ENCODE measurements at places on chromosomes 2 and 18.

DNA sequence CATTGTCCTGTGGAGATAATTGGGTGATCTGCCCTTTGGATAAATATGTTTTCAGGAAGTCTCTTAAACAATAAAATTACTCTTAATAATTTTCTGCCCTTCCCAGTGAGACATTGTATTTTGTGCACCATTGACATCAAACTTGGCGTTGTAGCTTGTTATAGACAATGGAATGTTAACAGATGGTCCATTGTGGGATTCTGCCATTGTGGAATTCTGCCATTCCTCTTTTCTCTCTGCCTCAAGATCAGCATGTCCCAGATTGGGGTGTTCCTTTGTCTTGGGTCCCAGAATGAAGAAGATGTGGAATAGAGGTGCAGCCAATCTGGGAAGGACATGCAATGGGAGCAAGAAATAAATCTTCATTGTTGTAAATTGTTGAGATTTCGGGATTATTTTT, 15.1 kb upstream of the LDAH start:
- DNase-seq: no peak

DNA sequence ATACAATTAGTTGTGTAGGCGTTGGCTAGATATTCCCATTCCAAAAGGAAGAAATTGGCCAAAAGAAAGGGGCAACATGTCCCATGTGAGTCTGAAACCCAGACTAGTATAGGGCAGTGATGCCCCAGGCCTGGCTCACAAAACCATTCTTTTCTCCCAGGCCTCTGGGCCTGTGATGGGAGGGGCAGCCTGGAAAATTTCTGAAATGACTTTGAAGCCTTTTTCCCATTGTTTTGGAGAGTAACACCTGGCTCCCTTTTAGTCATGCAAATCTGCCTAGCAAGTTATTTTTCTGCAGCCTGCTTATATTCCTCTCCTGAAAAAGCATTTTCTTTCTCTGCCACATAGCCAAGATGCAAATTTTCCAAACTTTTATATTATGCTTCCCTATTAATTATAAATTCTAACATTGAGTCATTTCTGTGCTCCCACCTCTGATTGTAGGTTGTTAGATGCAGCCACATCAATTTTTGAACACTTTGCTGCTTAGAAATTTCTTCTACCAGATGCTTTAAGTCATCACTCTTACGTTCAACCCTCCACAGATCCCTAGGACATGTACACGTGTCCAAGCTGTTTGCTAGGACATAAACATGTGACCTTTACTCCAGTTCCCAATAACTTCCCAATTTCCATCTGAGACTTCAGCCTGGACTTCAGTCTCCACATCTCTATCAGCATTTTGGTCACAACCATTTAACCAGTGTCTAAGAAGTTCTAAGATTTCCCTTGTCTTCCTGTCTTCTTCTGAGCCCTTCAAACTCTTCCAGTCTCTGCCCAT, 76.1 kb upstream of the MC4R start:
- no peak for DNase-seq

DNA sequence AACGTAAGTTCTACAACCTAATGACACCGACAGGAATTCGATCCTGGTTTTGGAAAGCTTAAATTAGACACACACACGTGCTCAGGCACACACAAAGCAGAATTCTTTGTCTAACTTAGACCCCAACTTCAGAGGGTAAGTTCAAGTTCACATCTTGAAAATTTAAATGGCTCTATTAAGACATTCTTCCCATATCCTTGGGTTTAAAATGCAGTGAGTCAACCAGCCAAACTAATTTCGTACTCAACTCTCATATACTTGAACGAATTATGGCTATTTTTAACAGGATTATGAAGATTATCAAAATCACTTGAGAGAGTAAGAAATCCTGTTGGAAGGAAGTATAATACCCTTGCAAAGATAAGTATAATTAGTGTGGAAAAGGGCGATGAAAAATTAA, 53.2 kb upstream of the ARL4C start:
- DNase-seq: no peak

- no peak for DNase-seq
Measured at GRCh38 chr2:2645162-2645855, 314.2 kb upstream of the MYT1L start.

DNA sequence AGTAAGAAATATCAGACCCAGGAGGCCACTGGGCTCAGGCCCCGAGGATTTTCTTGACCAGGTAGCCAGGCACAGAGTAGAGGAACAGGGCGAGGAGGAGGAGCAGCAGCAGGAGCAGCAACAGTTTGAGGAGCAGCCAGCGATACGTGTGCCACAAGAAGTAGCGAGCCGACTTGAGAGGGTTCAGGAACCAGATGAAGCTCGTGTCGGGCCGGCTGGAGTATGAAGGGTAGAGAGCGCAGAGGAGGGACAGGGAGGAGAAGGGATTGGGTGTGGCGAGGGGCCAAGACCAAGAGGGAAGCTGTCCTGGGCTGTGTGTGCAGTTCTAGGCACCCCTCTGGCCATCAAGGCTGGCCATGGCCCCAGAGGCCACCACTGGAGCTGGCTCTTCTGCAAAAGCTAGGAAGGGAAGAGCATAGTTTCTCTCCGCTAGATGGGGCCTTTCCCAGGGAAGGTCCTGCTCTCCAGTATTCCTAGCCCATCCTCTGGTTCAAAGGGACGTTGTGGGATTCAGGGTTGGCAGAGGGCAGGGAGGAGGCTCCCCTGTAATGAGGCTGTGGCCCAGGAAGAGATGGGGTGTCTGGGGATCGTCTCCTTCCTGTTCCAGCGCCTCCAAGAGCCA, 17.8 kb downstream of the OTOF start:
- DNase-seq: no peak

DNA sequence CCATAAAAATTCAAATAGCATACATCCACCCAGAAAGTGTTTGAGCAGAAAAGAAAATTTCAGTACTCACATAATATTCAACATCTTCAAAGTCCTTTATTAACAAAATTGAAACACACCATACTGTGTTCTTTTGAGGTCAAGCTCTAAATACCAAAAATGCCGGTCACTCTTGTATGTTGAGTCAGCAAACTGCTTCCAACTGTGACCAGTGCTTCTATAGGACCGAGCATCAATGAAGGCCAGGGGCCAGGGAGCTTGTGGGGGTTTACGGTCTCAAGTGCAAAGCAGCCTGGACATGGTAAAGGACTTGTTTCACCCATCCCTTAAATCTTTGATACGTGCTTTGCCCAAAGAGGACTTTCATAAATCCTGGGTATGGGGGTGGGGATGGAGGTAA, 112.7 kb upstream of the REV1 start:
- DNase-seq: peak; percentile 31

DNA sequence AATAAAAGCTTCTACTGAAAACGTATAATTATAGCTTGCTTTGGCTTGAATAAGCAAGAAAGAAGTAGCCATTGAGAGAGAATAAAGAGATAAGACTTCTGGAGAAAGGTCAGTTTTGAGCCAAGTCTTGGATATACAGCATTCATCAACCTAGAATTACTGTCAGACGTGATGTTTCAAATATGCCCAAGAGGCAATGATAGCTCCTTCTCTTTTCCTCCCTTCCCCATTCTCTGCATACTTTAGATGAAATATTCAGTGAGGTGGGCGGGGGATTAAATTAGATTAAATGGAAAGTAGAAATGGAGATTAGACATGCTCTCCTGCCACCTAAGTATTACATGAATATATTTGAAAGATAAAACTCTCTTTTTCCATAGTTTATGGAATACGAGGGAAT, 8.7 kb downstream of the ANTXR1 start:
- DNase-seq: no peak

- DNase-seq: no peak
Measured at GRCh38 chr2:168087401-168087800, 160.0 kb downstream of the STK39 start.

DNA sequence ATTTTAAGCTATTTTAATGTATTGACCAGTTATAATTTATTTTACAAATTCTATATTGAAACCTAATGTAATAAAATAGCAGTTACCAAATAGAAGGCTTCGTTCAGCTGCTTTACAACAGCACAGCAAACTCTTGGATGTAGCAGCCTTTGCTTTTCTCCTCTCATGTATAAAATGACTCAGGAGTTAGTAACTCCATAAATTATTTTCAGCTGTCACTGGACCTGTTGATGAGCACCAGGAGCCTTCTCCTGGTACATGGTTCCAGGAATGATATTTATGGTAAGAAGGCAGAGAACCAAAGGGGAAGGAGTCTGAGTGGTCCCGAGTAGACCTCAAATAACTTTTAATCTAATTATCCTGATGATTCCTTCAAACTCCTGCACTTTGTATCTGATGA, 256.4 kb upstream of the NETO1 start:
- DNase-seq: peak; percentile 12

GRCh38 chr2:144548532-144549191, 28.7 kb upstream of the ZEB2 start:
- no peak for DNase-seq

DNA sequence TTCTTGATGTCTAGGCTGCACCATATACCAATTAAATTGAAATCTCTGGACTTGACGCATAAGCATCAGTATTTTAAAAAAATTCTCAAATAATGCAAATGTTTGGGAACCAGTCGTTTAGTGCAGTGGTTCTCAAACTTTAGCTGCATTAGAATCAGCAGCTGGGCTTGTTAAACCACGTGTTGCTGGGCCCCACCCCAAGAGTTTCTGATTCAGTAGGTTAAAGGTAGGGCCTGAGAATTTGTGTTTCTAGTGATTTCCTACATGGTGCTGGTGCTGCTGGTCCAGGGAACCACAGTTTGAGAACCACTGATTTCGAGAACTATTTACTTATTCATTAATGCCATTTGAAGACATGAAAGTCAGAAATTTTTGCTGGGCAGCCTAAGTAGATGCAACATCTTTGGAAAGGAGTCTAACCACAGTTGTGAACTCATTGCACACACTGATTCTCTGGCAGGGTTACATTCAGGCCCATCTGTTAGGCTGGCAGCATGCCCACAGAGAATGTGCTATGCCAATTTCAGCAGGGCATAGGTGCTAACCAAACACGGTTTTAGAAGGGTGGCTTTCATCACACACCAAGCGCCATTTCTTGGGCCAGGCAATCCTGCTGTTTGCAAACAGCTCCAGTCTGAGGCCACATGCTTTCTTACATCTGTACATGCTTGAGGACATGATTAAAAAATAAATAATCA, 26.4 kb upstream of the ATP5MC3 start:
- no peak for DNase-seq

GRCh38 chr2:66772618-66773017, 337.7 kb downstream of the MEIS1 start:
- no peak for DNase-seq

DNA sequence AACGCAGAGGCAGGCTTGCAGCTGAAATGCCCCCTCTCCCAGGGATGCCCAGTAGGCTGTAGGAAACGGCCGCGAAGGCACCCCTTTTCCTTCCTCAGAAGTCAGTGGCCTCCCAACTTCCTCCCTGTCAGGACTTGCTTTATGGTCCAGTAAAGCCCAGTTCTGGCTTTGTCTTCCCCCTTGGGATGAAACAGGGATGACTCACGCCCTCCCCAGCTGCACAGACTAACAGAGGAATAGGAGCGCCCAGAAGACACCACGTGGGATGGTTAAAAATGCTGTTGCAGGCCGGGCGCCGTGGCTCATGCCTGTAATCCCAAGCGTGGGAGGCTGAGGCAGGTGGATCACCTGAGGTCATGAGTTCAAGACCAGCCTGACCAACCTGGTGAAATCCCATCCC, 6.9 kb downstream of the CREG2 start:
- DNase-seq: no peak

GRCh38 chr2:37706334-37707183, 35.1 kb upstream of the CDC42EP3 start:
- no peak for DNase-seq

- no peak for DNase-seq
Measured at GRCh38 chr2:45284621-45284995, 275.4 kb upstream of the SIX2 start.

DNA sequence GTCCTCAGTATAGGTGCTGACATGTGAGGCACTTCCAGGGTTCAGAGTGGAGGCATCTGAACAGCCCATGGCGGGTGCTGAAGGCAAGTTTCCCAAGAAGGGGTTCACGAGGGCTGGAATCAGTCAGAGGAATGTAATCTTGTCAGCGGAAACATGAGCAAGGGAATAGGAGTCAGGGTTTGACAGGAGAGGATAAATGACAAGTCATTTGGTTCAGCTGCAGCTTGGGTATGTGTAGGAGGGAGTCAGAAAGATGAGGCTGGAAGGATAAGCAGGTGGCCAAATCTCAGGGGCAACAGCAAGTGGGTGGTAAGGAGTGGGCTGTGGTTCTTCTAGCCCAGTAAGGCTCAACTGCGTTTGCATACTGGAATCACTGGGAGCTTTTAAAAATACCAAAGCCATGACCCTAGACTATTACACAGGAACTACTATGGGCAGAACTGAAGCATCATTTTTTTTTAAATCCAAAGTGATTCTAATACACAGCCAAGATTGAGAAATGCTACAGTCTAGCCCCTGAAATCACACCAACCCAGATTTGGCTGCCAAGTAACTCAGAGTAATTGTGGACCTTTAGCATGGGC, 41.8 kb upstream of the NAB1 start:
- DNase-seq: no peak

DNA sequence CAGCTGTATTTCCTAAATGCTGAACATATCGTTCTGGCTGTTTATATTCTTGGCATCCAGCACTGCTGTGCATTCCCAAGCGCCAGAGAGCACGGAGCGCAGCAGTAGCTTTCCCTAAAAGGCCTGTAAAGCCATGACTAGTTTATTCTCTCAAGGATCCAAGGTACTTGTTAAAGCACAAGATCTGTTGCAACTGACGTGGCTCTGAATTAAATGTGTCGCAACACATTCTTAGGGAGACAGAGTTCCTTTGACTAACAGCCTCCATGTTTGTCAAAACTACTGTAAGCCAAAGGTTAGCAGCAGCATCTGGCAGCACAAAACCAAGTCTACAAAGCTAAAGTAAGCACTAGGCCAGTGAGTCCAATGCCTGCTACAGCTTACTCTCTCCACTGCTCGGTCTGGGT, 188.6 kb upstream of the FN1 start:
- DNase-seq: peak; percentile 95

DNA sequence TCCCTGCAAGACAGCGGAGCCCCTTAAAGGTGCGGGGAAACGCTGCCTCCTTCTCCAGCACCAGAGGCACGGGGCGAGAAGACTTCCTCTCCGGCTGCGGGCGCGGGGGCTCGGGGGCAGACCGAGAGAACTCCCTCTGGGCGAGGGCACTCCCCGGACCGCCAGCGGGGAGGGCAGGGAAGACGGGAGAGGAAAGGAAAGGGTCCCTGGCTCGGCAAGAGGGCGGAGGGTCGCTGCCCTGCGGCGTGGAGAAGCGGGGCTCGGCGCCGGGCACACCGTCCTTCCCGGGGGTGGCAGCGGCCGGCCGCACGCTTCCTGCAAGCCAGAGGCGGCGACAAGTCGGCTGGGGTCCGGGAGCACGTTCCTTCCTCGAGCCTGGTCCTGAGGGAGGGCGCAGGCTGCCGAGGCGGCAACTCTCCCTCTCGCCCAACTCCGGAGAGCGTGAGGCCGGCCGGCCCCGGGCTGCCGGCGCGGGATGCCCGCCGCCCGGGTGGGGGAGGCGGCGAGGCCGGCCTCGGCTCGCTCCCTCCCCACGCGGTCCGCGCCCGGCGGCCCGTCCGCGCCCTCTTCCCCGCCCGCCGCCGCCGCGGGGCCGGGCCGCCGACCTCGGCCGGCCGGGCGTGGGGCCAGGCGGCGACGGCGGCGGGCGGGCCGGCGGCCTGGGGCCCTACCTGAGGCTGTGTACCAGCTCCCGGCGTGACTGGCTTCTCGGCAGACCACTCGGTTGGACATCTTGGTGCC, 1.1 kb downstream of the MEMO1 start:
- DNase-seq: no peak

All from fibroblast of skin of left biceps (primary cell).